ENCODE measurements at places on chromosomes 6 and 20. TPM values are rescaled to one million over a fixed set of nuclear protein-coding genes. Genes with fewer than 3 reads are reported as not detected.
A peak's percentile ranks its signal among the peaks of the same experiment; 100 is the strongest.

DNA sequence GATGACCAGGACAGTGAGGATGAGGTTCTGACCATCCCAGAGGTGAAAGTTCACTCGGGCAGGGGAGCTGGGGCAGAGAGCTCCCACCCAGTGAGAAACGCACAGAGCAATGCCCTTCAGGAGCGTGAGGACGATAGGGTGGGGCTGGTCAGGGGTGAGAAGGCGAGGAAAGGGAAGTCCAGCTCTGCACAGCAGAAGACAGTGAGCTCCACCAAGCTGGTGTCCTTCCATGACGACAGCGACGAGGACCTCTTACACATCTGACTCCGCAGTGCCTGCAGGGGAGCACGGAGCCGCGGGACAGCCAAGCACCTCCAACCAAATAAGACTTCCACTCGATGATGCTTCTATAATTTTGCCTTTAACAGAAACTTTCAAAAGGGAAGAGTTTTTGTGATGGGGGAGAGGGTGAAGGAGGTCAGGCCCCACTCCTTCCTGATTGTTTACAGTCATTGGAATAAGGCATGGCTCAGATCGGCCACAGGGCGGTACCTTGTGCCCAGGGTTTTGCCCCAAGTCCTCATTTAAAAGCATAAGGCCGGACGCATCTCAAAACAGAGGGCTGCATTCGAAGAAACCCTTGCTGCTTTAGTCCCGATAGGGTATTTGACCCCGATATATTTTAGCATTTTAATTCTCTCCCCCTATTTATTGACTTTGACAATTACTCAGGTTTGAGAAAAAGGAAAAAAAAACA is 16.6 kb upstream of the SLC22A1 start:
- no peaks in the 10 kb centered on the region for H3K4me1 ChIP-seq
- no peaks in the 10 kb centered on the region for H3K27me3 ChIP-seq
- no peak overlapping the region for H3K27ac ChIP-seq
- no peak overlapping the region for H3K4me3 ChIP-seq

DNA sequence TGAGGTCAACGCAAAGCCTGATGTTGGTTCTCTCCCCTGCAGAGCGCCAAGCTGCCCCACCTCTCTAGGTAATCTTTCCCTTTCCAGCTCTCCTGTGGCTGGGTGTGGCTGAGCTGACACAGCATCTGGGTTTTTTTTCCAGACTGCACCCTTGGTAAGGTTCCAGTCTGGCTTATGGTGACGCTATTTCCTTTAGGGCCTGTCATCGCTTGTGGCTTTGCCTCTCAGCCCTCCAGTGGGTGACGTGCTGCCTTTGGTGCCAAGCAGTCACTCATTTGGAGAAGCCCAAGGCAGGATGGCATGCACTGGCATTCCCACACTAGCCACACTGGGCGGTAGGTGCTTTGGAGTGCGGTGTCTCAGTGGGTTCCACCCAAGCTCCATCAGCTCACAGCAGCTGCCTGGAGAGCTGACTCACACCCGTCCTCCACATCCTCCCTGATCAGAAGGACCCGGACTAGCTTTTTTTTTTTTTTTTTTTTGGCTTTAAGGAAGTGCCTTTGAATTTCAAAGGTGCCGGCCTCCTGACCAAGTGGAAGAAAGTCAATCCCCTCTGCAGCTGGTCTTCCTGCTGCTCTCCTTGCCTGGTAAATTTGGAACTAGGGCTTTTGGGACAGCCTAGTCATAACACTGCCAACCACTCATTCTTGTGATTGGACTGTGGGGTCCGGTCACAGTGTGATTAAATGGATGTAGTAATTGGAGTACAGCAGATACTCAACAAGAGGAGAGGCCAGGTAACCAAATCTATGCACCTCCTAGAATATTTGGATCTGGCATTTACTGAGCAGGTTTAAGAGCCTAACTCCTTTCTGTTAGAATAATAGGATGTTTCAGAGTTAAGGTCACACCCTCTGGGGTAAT is 153.6 kb downstream of the CD83 start:
- H3K4me1 ChIP-seq, result peaks cover 36% of the 10 kb centered on the region
- no peak overlapping the region for H3K27ac ChIP-seq
- peak; percentile 41 for DNase-seq
- H3K36me3 ChIP-seq, result no peaks in the 10 kb centered on the region
- no peaks in the 10 kb centered on the region for H3K27me3 ChIP-seq

GRCh38 chr6:14727494-14728395 is 518.1 kb upstream of the JARID2 start:
- DNase-seq, result no peak
- no peaks in the 10 kb centered on the region for H3K27me3 ChIP-seq
- H3K4me3 ChIP-seq, result no peak overlapping the region
- H3K27ac ChIP-seq, result no peak overlapping the region
- peaks cover 38% of the 10 kb centered on the region for H3K4me1 ChIP-seq

DNA sequence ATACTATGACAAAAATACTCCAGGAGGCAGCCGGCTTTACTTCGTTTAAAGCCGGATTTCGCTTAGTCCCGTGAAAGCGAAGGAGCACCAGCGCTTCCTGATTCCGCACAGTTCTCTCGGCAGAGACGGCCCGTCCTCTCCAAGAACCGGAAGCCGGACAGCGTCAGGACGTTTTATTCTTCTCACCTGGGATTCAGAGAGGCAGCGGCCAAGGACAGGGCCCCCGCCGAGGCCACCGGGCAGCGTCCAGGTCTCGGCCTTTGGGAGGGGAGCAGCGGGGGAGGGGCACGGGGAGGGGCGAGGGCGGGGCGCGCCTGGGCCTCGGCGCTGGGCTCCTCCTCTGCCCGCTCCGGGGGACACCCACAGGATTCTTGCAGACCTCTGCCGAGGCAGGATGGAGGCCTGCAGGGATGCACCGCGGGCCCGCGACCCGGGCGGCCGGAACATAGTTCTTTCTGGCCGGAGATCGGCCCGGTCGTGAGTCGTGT is 2.8 kb upstream of the DIDO1 start:
- H3K27ac ChIP-seq, result peak overlapping the region; percentile 68
- peak; percentile 61 for DNase-seq
- no peaks in the 10 kb centered on the region for H3K27me3 ChIP-seq
- H3K4me1 ChIP-seq, result peaks cover 22% of the 10 kb centered on the region

Gene MAP7
- total RNA-seq, result 0.33 TPM

Gene LY6G6D
- not detected for total RNA-seq

Gene FGD2
- total RNA-seq, result 3.0 TPM
